ENCODE measurements at places on chromosomes 7 and 10. TPM values are rescaled to one million over a fixed set of nuclear protein-coding genes. Genes with fewer than 3 reads are reported as not detected.

GRCh38 chr10:126166797-126167196 lies 221.5 kb downstream of the ADAM12 start:
- DNase-seq = no peak

GRCh38 chr7:45157286-45157652 lies 322 bp upstream of the RAMP3 start:
- DNase-seq = no peak

GRCh38 chr7:28688651-28689050 lies 269.5 kb downstream of the TRIL start:
- peak; percentile 67 for DNase-seq

- no peak for DNase-seq
These were observed 64.9 kb downstream of the STEAP1B start for GRCh38 chr7:22435105-22435504.

DNA sequence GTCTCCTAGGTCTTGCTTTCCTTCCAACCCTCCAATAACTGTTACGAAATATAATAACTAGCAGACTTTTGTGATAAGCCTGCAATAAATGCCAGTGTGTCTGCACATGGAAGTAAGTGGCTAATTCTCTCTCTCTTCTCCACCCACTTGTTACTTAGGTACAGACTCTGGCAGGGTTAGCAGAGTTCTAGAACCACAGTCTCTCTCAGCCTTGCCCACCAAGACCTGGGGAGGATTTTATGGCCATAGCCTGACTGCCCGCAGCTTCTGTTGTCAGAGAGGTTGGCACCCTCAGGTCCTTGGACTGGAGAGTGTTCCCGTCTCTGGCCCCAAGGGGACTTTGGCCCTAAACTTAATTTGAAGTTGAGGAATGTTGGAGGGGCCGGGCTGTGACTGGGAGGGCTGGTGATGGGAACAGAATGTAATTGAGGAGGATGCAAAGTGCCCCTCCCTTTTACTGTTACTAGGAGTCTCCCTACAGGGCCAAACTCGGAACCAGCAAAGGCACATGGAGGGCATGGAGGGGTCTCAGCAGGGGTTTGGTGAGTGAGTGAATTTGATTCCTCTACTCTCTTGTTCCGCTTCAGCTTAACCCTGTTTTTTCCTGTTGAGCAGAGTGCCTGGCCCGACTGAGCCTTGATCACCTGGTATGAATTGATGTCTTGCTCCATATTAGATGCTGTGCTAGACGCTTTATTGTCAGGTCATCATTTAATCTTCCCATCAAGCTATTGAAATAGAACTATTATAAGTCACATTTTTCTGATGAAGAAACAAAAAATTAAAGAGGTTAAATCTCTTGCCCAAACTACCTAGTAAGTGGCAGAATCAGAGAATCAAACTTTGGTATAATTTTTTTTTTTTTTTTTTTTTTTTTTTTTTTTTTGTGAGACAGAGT lies 37.0 kb upstream of the LCOR start:
- DNase-seq = no peak

DNA sequence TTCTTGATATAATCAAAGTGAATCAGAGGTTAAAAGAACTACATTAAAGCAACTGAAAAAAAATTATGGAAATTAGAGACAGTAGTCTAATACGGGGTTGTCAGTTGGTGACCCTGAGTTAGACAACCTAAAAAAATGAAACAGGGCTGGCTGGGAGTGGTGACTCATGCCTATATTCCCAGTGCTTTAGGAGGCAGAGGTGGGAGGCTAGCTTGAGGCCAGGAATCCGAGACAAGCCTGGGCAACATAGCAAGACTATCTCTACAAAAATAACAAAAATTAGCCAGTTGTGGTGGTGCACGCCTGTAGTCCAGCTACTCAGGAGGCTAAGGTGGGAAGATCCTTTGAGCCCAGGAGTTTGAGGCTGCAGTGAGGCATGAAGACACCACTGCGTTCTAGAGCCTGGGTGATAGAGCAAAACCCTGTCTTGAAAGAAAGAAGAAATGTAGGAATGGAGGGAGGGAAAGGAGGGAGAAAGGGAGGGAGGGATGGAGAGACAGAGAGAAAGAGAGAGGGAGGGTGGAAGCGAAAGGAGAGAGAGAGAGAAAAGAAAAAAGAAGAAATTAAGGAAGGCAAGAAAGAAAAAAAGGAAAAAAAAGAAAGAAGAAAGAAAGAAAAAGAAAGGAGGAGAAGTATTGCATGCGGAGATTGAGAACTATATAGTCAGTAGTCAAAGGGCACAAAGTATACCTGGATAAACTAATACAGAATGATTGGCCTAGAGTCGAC lies 166.1 kb downstream of the TPST1 start:
- DNase-seq = no peak

DNA sequence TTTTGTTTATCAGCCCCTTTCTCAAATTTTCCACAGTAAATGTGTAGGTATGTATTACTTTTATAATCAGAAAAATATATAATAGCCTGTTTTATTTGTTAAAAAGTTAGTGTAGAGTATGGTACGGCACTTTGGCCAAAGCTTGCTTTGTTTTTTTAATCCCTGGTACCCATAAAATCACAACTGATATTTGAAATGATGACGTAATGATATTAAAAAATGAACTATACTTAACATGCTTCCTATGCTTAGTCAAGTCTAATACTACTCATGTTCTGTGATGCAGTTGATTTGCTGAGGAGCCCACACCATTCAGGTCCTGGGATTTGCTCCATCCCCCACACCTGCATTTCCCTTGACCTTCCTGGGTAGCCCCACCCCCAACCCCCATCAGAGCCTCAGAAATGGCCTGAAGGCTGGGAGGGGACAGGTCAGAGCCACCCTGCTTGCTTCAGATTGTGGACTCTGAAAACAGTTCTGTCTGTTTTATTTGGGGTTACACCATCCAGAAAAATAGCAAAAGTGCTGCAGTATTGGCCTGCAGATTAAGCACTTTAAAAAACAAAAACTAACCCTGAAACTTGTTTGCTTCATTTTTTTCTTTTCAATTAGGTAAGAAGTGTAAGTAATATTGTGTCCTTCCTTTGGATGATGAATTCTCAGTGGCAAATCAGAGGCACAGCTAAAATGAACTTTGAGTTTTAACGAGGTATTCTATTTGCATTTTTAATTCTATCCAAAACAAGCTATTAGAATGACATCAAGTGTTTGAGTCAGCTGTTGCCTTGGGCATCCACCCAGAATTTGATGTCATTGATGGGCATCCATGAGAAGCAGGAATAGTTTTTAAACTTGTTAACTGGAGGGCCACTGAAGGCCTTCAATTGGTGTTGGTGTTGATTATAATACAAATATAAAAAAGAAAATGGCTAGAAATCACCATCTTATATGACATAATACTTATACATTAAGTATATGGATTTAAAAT lies 23.3 kb downstream of the PLCE1 start:
- no peak for DNase-seq

DNA sequence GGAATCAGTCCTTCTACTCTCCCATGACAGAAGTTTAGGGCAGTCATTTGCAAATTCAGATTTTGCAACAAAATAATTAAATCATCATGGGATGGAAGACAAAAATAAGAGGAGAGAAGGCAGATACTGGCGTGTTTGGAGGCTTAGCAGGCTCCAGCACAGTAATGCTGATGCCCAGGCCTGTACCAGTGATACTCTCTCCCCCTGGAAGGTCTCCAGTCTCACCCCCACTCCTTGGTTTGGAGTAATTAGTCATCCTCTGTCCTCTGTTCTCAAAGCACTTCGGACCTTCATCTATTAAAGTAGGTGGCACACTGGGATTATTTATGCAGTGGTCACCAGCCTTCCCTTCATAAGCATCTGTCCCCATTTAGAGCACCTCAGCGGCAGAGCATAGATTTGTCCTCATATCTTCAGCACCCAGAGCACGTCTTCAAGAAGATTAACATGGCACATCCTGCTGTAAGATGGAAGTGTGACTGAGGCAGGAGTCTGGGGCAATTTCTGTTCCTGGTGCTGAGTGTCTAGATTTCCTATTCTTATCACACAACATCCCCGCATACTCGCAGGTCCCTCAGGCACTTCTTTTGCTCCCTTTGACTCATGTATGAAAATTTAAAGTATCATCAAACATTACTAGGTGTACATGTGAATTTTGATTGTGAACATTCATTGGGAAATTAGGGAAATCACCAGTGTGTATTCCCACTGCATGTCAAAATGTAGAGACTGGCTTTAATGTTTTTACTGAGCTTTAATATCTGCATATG lies 31.3 kb upstream of the TRIL start:
- DNase-seq = no peak

HOXA5 gene
- total RNA-seq = 1.9 TPM

GARIN1A gene
- total RNA-seq = 0.05 TPM

CEP55 gene
- total RNA-seq = 87.3 TPM

All from HT1080 (cell line).